Lung (tissue), 17 donors: ENCODE measurements at places on chromosomes 7 and 10. TPM values are rescaled to one million over a fixed set of nuclear protein-coding genes. Genes with fewer than 3 reads are reported as not detected.
A peak's percentile ranks its signal among the peaks of the same experiment; 100 is the strongest.

GRCh38 chr10:86077271-86077670 is 289.3 kb downstream of the GRID1 start:
- H3K27me3 ChIP-seq, result no peaks in the 10 kb centered on the region
- H3K36me3 ChIP-seq, result no peaks in the 10 kb centered on the region
- no peaks in the 10 kb centered on the region for H3K4me1 ChIP-seq
- no peak for DNase-seq
- H3K4me3 ChIP-seq, result no peak overlapping the region

DNA sequence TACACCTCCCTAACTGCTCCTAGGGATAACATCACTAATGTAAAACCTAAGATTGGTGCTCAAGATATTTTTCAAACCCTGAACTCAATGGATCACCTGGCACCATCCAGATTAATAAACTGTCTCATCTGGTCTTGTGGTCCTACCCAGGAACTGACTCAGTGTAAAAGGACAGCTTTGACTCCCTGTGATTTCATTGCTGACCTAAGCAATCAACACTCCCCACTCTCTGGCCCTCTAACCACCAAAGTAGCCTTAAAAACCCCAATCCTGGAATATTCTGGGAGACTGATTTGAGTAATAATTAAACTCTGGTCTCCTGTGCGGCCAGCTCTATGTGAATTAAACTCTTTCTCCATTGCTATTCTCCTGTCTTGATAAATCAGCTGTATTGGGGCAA is 6.2 kb upstream of the USP54 start:
- H3K4me3 ChIP-seq, result no peak overlapping the region
- DNase-seq, result no peak
- H3K4me1 ChIP-seq, result no peaks in the 10 kb centered on the region

GRCh38 chr10:95467162-95467599 is 94.0 kb downstream of the SORBS1 start:
- no peaks in the 10 kb centered on the region for H3K27me3 ChIP-seq
- H3K27ac ChIP-seq, result peak overlapping the region; percentile 89
- no peaks in the 10 kb centered on the region for H3K36me3 ChIP-seq
- peaks cover 16% of the 10 kb centered on the region for H3K4me1 ChIP-seq

The SAMD8 gene
- 15.4 TPM for total RNA-seq

- H3K4me3 ChIP-seq, result no peak overlapping the region
- H3K27me3 ChIP-seq, result no peaks in the 10 kb centered on the region
- no peak overlapping the region for H3K27ac ChIP-seq
- DNase-seq, result peak; percentile 44
- H3K4me1 ChIP-seq, result no peaks in the 10 kb centered on the region
These were observed 33.6 kb upstream of the UTF1 start for GRCh38 chr10:133196221-133196915.

DNA sequence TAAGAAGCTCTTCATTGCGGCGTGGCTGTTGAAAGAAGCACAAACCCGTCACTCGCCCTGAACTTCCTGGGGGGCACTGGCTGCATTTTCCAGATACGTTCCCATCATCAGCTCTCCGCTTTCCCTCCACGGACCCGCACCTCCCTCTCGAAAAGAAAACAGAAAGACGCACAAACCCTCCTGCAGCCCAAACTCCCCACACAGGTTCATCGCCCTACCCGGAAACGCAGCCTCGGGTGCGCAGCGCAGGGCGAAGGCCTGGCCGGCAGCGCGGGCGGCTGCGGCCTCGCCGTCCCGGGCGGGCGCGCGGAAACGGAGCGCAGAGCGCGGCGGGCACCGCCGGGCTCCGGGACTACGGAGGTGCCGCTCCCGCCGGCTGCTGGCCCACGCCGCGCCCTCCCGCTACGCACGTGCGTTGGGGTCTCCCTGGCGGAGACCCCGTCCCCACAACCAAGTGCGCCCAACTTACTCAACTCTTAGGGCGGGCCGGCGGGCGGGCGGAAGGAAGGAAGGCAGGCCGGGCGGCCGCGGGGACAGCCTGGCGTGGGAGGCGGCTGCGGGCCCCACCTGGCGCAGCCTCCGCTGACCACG is 822 bp downstream of the ZNF800 start:
- peak overlapping the region; percentile 96 for H3K4me3 ChIP-seq
- H3K4me1 ChIP-seq, result no peaks in the 10 kb centered on the region
- peak overlapping the region; percentile 95 for H3K27ac ChIP-seq
- peaks cover 2% of the 10 kb centered on the region for H3K36me3 ChIP-seq

The COX19 gene
- total RNA-seq, result 17.0 TPM

The EN2 gene
- total RNA-seq, result not detected

DNA sequence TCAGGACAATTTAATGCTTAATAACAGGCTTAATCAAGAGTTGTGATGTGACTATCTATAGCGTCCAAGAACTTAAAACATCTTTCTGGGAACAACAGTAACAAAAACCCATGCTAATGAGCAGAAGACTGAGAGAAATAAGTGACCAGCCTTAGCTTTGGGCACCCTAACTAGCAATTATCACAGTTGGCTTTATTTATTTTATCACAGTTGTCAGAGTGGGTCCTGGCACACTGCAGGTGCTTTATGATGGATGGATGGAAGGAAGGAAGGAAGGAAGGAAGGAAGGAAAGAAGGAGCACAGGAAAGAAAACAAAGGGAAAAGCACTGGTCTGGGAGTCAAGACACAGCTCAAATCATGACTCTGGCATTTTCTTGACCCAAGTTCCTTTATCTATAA is 181.1 kb downstream of the SKAP2 start:
- H3K4me3 ChIP-seq, result no peak overlapping the region
- H3K27me3 ChIP-seq, result peaks cover 14% of the 10 kb centered on the region
- H3K4me1 ChIP-seq, result no peaks in the 10 kb centered on the region

DNA sequence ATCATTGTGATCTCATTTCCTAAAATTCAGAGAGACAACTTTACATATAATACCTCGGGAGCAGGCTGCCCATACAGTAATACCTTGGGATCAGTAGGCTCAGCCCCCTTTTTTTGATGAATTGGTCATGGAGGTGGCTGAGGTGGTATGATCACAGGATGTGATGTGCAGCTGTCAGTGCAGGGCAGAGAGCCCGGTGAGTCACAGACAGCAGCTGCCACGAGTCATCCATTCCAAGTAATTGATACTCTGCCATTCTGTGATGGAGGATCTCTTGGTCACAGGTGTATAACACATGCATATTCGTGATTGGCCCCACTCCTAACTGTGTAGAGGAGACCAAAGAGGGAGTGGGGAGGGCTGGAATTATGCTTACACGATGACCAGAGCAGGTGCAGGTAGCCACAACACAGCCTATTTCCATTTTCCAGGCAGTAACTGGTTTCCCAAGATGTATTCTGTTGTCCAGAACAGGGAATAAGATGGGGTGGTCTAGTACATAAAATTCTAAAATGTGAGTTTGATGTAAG is 14.1 kb downstream of the NRCAM start:
- no peaks in the 10 kb centered on the region for H3K36me3 ChIP-seq
- no peak overlapping the region for H3K4me3 ChIP-seq
- H3K27ac ChIP-seq, result no peak overlapping the region

DNA sequence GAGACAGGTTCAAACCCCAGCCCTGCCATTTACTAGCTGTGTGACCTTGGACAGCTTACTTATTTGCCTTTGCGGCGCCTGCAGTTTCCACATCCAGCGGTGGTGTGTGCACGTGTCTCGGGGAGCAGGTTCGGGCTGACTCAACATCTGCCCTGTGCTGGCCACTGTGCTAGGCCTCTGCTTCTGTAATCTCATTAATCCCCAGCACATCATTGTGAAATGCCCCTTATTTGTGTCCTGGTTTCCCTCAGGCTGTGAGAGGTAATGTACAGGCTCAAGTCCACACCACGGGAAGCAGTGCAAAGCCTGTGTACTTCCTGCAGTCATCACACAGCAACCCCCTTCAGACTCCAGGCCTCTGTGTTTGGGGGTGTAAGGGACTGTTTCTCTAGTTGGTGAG is 285.7 kb downstream of the RPS24 start:
- H3K27me3 ChIP-seq, result no peaks in the 10 kb centered on the region
- no peaks in the 10 kb centered on the region for H3K36me3 ChIP-seq
- no peaks in the 10 kb centered on the region for H3K4me1 ChIP-seq
- H3K4me3 ChIP-seq, result no peak overlapping the region

The FAM185A gene
- total RNA-seq, result 11.2 TPM

The NPTX2 gene
- total RNA-seq, result 2.3 TPM

DNA sequence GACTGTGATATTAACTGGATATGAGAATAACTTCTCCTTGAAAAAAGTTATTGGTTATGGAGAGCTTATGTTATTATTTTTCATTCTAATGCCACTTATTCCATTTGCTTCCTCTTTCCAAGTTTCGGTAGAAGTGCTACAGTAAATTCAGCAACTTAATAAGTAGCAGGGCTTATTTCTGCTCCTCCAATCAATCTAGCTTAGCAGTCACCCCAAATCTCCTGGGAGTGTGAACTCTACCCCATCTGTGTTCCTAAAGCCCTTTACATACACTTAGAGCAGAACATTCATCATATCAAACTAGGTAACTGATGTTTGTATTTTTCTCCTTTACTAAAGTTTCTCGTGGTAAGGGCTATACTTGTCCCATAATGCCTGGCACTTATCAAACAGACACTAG is 8.7 kb downstream of the ARL3 start:
- H3K27ac ChIP-seq, result no peak overlapping the region
- H3K27me3 ChIP-seq, result no peaks in the 10 kb centered on the region
- H3K4me1 ChIP-seq, result no peaks in the 10 kb centered on the region
- H3K36me3 ChIP-seq, result peaks cover 4% of the 10 kb centered on the region
- DNase-seq, result no peak

The CDH23 gene
- 6.8 TPM for total RNA-seq

GRCh38 chr10:3710764-3711163 is 74.2 kb downstream of the KLF6 start:
- H3K36me3 ChIP-seq, result no peaks in the 10 kb centered on the region
- no peak overlapping the region for H3K27ac ChIP-seq
- no peaks in the 10 kb centered on the region for H3K27me3 ChIP-seq
- DNase-seq, result no peak

DNA sequence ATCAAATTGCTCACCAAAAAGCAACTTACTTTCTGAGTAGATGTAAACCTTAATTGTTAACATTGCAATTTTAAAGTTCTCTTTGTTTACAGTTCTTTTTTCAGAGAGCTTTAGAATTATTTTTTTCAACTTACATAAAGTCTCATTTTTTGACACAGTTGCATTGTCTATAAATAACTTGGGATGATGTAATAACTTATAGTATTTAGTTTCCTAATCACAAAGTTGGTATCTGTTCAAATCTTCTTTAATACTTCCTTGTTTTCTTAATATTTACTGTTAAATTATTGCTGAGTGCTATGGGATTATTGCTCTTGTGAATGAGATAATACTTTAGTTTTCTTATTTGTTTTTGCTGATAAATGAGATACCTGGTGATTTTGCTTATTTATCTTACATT is 18.9 kb upstream of the SUV39H2 start:
- peaks cover 9% of the 10 kb centered on the region for H3K36me3 ChIP-seq
- no peak overlapping the region for H3K4me3 ChIP-seq
- no peak overlapping the region for H3K27ac ChIP-seq
- no peak for DNase-seq
- no peaks in the 10 kb centered on the region for H3K27me3 ChIP-seq

GRCh38 chr7:149872419-149873073 is 1.2 kb upstream of the ATP6V0E2 start:
- no peaks in the 10 kb centered on the region for H3K27me3 ChIP-seq
- H3K27ac ChIP-seq, result peak overlapping the region; percentile 87
- peaks cover 1% of the 10 kb centered on the region for H3K36me3 ChIP-seq
- peaks cover 16% of the 10 kb centered on the region for H3K4me1 ChIP-seq
- DNase-seq, result peak; percentile 89

The NRCAM gene
- 15.5 TPM for total RNA-seq

GRCh38 chr7:28017372-28017771 is 163.2 kb downstream of the JAZF1 start:
- no peak overlapping the region for H3K27ac ChIP-seq
- H3K36me3 ChIP-seq, result no peaks in the 10 kb centered on the region
- H3K4me3 ChIP-seq, result no peak overlapping the region
- no peak for DNase-seq

DNA sequence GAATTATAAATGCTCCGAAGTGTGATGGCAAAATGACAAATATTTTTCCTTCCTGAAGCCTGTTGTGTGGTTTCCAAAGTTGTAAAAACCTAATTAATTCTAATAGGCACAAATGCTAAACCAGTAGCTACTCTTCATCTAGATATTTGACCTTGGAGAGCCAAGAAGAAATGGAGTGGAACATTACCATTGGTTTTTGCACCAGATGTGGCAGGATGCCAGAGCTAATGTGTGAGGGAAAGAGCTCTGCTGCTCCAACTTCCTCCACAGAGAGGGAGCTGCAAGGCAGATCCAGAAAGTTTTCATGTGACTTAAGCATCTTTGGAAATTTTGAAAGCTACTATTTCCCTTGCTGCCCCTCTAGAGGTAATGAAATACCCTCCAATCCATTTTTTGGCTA is 65.1 kb upstream of the HPS1 start:
- H3K4me3 ChIP-seq, result no peak overlapping the region
- H3K27ac ChIP-seq, result no peak overlapping the region
- H3K4me1 ChIP-seq, result no peaks in the 10 kb centered on the region
- no peaks in the 10 kb centered on the region for H3K36me3 ChIP-seq
- DNase-seq, result peak; percentile 89
- H3K27me3 ChIP-seq, result no peaks in the 10 kb centered on the region

- no peaks in the 10 kb centered on the region for H3K4me1 ChIP-seq
- H3K4me3 ChIP-seq, result no peak overlapping the region
- no peak overlapping the region for H3K27ac ChIP-seq
- no peaks in the 10 kb centered on the region for H3K27me3 ChIP-seq
These were observed 292.9 kb upstream of the NPVF start for GRCh38 chr7:25521236-25521635.

- DNase-seq, result no peak
- H3K27me3 ChIP-seq, result no peaks in the 10 kb centered on the region
- H3K4me3 ChIP-seq, result no peak overlapping the region
- no peaks in the 10 kb centered on the region for H3K36me3 ChIP-seq
These were observed 352.5 kb upstream of the MGMT start for GRCh38 chr10:129114588-129114987.

DNA sequence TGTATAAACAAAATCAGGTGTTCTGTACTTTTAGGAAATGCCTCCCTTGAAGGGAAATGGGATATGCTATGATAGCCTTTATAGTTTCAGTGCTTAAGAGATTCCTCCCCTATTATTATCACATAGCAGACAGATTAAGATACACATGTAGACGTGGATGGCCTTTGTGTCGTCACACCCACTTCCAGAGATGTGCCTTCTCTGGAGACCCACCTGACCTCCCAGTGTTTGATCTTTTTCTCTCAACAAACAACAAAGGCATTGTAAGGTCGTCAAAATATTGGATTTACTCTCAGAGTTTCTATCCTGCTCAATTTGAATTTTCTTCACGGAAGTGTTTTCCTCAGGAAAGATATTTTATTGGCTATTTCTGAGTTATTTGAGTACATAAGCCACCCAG is 25.7 kb upstream of the C1GALT1 start:
- no peaks in the 10 kb centered on the region for H3K36me3 ChIP-seq
- H3K4me1 ChIP-seq, result no peaks in the 10 kb centered on the region
- no peak overlapping the region for H3K27ac ChIP-seq

The UPK3BL2 gene
- total RNA-seq, result 17.4 TPM

The DYDC1 gene
- 2.4 TPM for total RNA-seq

DNA sequence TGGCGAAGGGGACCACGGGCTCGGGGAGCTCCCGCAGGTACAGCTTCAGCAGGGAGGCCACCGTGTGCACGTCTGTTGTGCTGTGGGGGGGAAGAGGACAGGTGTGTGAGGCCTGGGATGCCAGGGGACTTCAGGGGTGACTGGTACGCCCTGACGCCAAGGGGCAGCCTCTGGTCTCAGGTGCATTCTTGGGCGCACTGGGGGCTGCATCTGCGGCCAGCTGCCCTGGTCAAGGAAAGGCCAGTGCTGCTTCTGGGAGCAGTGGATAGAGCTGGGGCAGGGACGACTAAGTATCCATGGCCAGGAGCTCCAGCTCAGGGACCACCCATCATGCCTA is 148.5 kb downstream of the MAPK8 start:
- peaks cover 7% of the 10 kb centered on the region for H3K4me1 ChIP-seq
- no peak overlapping the region for H3K27ac ChIP-seq
- no peaks in the 10 kb centered on the region for H3K27me3 ChIP-seq
- no peaks in the 10 kb centered on the region for H3K36me3 ChIP-seq
- no peak for DNase-seq
- no peak overlapping the region for H3K4me3 ChIP-seq
